ENCODE measurements at places on chromosomes 13 and 19.

DNA sequence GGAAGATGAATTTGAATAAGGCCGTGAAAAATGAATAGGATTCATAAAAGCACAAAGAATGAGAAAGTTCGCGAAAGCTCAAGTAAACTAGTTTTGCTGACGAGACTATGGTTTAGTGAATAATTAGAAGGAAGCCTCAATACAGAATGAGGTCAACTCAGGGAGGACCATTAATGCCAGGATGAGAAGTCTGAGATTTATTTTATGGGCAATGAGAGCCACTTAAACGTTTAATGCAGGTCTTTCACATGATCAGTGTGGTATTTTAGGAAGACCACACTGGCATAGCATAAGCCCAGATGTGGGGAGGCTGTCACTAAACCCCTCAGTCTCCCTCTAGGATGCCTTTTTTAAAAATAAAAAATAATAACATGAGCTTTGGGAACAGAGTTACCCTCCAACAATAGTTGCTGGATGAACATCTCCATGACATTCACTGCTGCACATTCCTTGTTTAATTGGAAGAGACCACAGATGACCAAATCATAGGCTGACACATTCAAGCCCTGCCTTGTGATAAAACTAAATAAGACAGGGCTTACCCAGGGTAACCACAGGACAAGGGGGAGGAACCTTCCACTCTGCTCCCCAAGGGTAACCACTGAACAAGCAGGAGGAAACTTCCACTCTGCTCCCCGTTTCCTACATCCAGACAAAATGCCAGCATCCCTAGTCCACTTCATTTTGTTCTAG lies 43.6 kb upstream of the LSM14A start:
- DNase-seq = no peak

- DNase-seq = no peak
Observed at GRCh38 chr13:25213715-25214114, 41.6 kb upstream of the AMER2 start.

- DNase-seq = no peak
Observed at GRCh38 chr13:52744842-52745375, 5.3 kb upstream of the CNMD start.

GRCh38 chr13:67619995-67620380 lies 389.9 kb upstream of the PCDH9 start:
- peak; percentile 13 for DNase-seq

GRCh38 chr19:48826606-48827020 lies 9.7 kb downstream of the HSD17B14 start:
- DNase-seq = no peak

All from NCI-H146 (cell line).